Stimulated activated CD4-positive, alpha-beta T cell treated with anti-CD3 and anti-CD28 coated beads, Interleukin-12 subunit alpha, Interleukin-12 subunit beta, amount 100 ng/mL, for 48 hours (primary cell): ENCODE measurements at places on chromosomes 2 and 18.

- no peak for DNase-seq
Measured at GRCh38 chr2:213233438-213234330, 50.6 kb upstream of the SPAG16 start.

DNA sequence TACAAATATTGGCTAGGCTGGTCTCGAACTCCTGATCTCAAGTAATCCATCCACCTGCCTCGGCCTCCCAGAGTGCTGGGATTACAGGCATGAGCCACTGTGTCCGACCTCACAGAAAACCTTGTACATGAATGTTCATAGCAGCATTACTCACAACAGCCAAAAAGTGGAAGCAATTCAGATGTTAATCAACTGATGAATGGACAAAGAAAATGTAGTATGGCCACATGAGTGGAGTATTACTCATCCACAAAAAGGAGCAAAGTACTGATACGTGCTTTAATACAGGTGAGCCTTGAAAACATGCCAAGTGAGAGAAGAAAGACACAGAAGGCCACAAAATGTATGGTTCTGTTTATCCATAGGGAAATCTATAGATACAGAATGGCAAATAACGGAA, 20.6 kb downstream of the CEP192 start:
- no peak for DNase-seq

GRCh38 chr18:44039826-44040225, 640.9 kb upstream of the SETBP1 start:
- no peak for DNase-seq

GRCh38 chr18:25678221-25678620, 326.3 kb upstream of the ZNF521 start:
- no peak for DNase-seq

GRCh38 chr2:200603972-200604371, 18.2 kb downstream of the AOX1 start:
- no peak for DNase-seq

DNA sequence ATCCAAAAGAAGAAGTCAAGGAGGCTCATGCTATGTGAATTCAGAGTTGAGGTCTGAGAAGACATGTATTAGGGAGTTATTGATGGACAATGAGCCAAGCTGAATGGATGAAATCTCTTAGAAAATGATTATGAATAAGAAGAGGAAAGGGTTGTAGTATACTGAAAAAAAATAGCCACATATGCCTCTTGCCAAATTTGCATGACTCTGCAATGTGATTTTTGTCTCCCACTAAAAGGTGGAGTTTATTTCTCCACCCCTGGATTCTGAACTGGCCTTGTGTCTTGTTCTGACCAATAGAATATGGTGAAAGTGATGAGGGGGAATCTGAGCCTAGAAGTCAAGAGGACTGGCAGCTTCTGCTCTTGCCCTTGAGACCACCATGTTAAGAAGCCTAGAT, 8.6 kb upstream of the ERICH2 start:
- DNase-seq, result no peak

GRCh38 chr2:45394216-45394615, 216.9 kb downstream of the SRBD1 start:
- no peak for DNase-seq

GRCh38 chr18:36732264-36732663, 96.5 kb downstream of the TPGS2 start:
- no peak for DNase-seq

- DNase-seq, result no peak
Measured at GRCh38 chr2:15159751-15160177, 401.4 kb downstream of the NBAS start.

DNA sequence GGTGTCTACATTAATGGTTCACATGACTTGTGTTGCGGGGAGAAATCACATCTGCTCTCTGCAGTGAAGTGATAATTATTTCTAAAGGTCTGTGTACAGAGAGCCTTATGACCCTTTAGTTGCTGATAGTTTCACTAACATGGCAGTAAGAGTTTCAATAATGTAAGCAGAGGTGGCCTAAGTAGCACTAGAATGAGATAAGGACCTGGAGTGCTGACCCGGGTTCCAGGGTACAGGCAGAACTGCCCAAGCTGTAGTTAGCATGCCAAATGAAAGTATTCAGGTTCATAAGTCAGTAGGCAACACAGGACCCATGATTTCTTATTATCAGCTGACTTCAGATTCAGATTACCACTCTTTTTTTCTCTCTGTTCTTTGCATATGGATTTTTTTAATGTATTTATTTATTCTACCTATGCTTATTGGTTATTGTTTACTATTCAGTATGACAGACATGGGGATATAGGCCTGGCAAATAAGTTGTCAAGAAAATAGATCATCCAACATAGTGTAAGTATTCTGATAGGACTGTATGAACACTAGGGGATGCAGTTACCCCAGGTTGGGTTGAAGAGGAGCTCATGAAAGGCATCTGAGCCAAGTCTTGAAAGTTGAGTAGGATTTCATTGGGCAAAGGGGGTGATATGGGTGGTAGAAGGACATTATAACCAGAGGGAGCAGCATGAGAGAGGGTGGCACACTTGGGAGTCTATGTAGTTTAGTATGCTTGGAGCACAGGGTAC, 105.2 kb downstream of the CCDC85A start:
- no peak for DNase-seq

GRCh38 chr2:159592441-159592840, 23.9 kb downstream of the BAZ2B start:
- no peak for DNase-seq

DNA sequence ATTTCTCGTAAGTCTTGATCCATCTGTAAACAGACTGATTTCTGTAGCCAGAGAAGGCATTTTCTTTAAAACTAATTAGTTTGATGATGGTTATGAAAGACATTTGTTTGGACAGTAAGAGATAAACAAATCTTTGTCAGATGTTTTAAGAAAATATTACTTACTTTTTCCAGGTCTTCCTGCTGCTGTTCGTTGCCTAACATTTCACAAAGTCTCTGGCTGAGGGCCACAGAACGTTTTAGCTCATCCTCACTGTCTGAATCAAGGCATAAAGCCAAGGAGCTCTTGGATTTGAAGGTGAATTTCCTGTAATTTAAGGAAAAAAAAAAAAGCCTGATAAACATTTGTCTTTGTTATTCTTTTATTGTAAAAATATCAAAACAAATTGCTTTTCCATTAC, 57.8 kb downstream of the VIL1 start:
- DNase-seq, result no peak

GRCh38 chr2:217438821-217439220, 564.0 kb downstream of the TNS1 start:
- DNase-seq, result no peak

- DNase-seq, result no peak
Measured at GRCh38 chr2:40260437-40260836, 191.5 kb downstream of the SLC8A1 start.

- DNase-seq, result no peak
Measured at GRCh38 chr2:68807821-68808266, 63.4 kb downstream of the BMP10 start.

DNA sequence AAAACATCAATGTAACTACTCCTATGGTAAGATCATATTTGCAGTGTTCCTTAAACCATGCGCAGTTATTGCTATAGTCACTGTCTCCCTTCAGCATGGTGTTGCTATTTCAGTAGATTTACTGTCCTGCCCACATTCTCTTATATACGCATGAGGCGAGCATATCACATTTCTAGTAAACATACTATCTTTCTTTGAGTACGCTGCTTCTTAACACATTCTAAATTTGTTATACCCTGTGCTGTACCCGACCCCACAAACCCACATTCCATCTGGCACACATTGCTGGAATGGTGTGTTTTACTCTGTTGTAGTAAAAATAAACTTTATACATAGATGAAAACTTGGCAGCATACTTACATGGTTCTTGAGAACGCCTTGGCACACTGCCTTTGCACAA, 163.3 kb downstream of the QPCT start:
- no peak for DNase-seq

DNA sequence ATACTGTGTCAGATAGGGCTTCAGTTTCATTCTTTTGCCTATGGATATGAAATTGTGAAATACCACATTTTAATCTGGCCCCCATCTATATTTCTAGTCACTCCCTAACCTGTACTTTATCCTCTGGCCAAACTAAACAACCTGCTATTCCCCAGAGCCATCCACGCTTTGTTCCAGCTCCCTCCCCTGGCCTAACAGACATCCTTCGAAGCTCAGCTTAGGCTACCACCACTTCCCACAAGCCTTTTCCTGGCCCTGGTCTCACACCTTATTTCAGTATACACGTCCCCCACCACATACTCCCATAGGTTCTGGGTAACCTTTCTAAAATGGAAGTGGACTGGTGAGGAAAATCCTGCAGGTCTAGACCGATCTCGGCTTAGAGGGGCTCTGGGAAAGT, 55.4 kb downstream of the MAP4K3 start:
- DNase-seq, result no peak

DNA sequence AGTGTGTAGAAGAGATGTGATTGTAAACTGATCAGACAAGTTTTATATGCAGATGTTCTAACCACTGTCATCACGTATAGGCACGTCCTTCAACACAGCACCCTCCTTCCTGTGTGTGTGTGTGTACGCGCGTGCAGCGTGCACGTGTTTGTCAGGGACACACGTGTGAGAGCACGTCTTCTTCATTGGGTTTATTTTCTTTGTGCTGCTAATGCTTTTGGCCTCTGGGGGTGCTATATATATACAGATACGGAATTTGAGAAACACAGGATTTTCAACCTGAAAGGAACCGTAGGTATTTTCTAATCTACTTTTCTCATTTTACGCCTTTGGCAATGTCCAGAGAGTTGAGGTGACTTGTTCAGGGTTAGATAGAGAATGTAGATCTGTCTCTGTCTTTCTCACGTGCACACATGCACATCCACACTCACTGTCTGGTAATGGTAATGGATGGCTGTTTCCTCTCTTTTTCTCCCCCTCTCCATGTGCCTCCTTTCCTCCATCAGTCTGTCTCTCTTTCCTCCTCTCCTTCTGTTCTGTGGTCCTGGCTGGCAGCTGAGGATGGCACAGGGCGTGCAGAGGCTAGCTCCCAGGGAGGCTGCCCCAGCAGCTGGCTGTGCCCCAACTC, 13.4 kb upstream of the CELF4 start:
- no peak for DNase-seq

DNA sequence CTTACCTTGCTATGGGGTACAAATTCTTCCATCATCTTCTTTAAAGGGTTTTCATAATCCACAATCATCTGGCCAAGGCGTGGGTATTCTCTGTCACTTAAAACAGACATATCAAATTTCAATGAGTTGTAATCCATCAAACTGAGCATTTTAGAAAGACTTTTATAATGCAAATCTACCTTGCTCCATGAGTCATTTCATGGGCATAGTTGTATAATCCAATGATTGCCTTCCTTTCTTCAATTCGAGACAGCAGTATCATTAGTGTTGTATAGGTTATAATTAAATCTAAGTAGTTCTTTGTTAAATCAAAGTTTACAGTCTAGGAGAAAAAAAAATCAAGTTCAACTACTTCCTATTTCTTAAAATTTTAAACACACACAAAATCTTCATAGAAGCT, 36.3 kb downstream of the NCKAP1 start:
- DNase-seq, result no peak

- no peak for DNase-seq
Measured at GRCh38 chr2:10993001-10993481, 81.3 kb downstream of the KCNF1 start.

GRCh38 chr2:20567159-20567925, 83.6 kb downstream of the HS1BP3 start:
- no peak for DNase-seq

DNA sequence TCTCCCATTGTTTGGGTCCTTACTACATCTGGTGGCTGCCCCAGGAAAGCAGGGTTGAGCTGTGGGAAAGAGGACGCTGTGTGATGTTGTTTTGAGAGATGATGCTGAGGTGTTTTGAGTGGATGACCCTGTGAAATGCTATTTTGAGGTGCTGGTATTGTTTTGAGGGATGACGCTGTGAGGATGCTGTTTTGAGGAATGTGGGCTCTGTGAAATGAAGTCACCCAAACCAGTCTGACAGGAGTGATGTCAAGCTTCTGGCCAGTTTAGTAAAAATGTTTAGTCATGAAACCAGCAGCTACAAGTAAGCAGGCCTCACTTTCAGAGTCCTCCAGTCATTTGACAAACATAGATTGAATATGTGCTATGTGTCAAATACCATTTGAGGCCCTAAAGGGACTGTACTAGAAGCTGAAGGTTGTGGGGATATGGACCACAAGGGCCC, 16.1 kb upstream of the PUM2 start:
- DNase-seq, result no peak

DNA sequence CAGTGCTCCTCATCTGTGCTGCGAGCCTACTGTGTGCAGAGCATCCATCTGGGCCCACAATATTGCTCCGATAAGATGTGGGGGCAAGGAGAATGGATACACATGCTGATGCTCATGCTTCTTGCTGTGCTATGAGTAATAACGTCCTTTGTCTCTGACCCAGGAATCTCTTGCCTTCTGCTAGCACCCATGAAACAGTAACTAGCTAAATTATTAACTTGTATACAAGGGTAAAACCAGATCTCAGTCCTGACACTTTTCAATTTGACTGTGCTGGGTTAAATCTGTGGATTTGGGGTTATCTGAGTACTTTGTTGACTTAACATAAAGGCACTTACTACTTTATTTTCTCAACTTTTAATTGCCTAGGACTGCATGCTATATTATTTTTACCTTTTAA, 357.6 kb downstream of the SLC4A3 start:
- DNase-seq, result no peak

GRCh38 chr18:74389171-74389927, 67.8 kb downstream of the DIPK1C start:
- DNase-seq, result no peak

DNA sequence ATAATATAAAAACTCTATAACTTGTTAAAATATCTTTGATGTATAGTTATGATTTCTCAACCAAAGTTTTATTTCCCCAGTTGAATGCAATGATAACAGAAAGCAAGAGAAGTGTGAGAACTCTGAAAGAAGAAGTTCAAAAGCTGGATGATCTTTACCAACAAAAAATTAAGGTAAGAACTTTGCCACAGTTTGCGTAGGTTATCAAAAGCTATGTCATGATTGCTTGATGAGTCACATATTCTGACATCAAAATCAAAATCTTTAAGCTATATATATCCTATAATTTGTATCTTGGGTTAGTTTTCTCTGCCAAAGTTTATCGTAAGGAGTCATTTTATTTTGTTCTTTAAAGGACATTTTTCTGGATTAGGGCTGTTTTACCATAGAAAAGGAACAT, 35.0 kb downstream of the NDC80 start:
- DNase-seq, result no peak

DNA sequence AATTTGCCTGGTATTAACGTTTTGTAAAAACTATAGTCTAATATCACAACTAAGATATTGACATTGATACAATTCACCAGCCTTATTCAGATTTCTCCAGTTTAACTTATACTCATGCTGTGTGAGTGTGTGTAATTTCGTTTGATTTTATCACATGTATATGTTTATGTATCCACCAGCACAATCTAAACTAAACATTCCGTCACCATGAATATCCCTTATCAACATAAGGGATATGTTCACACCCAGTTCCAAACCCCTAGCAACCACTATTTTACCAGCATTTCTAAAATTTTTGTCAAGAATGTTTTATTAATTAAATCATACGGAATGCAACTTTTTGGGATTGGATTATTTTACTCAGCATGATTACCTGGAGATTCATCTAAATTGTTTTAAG, 450.3 kb downstream of the FBXO15 start:
- DNase-seq, result no peak
